NCI-H1436 treated with DMSO at 0.1 percent for 48 hours (cell line): ENCODE measurements at places on chromosomes 2 and 18.

DNA sequence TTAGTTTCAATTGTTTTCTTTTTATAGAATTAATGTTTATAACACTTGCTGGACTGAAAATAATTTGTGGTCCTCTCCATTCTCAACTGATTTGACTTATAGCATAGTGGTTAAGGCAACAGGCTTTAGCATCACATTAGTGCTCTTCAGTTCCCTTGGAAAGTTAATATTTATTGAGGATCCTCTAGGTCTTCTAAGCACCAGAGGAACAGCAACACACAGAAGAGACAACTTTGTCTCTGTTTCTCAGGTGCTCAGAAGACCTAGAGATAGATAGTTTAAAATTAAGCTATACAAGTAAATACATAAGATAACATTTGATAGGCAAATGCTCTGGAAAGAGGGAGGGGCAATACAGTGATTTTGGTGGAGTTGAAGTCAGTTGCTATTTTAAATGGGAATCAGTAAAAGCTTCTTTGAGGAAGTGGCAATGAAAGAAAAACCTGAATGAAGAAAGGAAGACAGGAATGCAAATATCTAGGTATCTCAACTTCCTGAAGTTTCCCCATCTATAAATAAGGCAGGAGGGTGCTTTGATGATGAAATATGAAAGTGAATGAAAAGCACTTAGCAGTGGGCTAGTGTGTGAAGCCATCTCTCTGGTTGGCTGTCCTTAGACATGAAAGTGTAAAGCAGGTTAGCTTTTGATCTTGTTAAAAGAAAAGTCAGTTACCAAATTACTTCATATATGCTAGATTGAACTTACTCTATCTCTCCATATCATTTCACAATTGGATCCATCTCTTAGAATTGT lies 7.9 kb downstream of the NEUROD1 start:
- DNase-seq: no peak

DNA sequence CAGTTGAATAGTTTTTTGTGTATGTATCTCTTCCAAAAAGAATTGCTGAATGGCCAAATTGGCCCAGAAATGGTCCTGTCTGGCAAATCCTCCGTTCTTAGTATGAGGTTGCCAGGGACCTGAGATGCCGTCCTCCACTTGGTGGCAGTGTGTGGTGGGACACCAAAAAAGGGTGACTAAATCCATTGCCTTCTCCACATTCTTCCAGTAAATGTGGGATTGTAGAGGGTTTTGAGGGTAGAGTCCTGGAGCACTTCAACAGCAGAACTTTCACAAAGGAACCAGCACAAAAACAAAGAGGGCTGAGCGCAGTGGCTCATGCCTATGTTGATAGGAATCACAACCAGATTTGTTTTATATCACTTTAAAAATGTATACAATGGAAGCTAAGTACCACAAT lies 199.9 kb downstream of the BCL2 start:
- no peak for DNase-seq

DNA sequence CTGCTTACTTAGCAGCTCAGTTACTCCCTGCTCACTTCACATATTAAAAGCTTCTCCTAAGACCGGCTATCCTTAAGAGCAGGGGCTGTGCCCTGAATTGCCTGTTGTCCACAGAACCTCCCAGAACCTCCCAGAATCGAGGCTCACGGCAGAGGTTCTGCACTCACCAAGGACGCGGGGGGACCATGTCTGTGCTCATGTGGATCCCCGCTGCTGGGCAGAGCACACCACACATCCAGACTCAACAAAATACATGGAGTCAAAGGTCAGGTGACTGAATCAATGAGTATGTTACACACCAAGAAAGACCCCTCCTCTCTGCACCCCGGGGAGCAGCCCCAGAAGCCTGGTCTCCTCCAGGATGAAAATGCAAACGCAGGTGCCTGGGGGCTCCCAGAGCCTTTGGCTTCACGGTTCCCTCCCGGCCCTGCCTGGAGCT lies 149.0 kb downstream of the MBP start:
- DNase-seq: no peak

GRCh38 chr2:231418820-231419640 lies 23.5 kb downstream of the B3GNT7 start:
- DNase-seq: no peak

DNA sequence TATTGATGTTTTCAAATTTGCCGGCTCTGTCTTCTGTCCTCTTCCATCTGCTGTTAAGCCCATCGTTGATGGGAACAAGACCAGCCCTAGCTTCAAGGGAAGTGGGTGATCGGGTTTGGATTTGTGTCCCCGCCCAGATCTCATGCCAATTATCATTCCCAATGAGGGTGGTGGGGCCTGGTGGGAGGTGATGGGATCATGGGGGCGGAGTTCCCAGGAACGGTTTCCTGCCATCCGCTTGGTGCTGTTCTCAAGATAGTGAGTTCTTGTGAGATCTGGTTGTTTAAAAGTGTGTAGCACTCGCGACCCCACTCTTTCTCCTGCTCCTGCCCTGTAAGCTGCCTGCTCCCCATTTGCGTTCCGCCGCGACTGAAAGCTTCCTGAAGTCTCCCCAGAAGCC lies 9.5 kb downstream of the ASB18 start:
- no peak for DNase-seq

DNA sequence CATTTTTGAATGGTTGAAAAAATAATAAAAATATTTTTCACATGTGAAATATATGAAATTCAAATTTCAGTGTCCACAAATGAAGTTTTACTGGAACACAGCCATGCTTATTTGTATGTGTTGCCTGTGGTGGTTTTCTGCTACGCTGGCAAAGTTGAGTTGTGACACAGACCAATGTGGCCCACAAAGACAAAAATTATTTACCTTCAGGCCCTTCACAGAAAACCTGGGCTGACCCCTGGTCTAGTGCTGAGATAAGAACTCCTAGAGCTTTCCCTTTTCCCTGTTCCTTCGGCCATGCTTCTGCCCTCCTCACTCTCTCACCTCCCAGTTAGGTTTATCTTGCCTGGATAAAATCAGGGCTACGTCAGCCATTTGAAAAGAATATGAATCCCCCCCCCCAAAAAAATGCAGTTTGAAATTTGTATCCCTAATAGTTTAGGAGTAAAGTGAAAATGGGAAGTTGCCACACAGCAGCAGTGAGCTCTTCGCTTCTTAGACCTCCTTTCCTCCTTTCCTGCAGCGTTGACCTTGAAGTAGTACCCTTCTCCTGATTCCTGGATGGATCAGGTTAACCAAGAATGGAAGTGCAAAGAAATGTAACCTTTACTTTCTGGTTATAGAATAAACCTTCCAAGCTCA lies 91.0 kb downstream of the LIMS1 start:
- DNase-seq: no peak

DNA sequence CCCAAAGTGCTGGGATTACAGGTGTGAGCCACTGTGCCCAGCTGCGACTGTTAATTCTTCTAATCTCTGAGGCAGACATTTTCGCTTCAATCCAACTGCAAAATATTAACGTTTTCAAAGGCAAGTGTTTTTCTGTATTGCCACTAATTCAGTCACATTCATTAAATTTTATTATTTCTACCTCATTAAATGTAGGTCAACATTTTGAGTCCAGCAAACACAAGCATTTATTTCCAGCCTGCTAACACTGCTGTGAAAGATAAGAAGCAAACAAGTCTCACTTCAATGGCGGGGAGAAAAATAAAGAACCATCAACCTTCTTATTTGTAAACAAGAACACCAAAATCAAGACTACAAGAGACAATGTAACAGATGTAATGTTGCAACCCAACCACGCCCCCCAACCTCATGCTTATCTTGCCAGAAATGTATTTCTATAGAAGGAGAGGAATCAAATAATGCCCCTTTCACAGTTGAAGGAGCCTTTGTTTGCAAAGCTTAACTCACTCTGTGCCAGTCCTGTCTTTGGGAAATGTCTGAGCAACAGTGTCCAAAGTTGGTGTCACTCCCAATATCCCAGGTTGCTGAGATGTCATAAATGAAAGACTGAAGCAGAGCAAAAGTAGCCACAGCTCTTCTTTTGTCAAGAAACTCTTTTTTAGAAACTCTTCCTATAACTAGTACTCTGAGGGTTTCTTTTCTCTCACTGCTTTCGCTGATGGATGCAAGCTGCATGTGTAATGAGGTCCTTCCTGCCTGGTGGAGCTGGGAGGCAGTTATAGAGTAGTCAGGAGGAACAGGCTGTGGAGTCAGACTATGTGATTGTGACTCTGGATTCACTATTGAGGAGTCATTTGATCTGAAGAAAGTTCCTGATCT lies 8.6 kb downstream of the DOCK10 start:
- no peak for DNase-seq

- DNase-seq: no peak
Measured at GRCh38 chr2:236662231-236663185, 92.9 kb downstream of the ACKR3 start.

GRCh38 chr2:43065871-43066270 lies 160.5 kb downstream of the ZFP36L2 start:
- no peak for DNase-seq

DNA sequence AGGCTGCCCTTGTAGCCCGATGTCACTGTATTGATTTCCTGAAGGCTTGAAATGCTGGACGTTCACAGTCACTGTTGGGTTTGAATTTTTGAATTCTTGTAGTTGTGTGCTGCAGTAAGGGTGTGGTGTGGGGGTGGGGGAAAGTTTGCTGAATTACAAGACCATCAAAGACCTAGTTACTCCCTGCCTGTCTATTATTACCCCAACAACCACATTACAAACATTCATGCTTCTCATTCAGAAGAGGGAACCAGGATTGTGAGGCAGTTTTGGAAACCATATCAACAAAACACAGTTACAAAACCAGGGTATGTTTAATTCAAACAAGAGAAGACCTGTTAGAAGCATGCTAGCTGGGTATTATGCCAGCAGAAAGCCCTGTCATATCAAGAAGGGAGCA lies 85.8 kb downstream of the CLHC1 start:
- DNase-seq: no peak

DNA sequence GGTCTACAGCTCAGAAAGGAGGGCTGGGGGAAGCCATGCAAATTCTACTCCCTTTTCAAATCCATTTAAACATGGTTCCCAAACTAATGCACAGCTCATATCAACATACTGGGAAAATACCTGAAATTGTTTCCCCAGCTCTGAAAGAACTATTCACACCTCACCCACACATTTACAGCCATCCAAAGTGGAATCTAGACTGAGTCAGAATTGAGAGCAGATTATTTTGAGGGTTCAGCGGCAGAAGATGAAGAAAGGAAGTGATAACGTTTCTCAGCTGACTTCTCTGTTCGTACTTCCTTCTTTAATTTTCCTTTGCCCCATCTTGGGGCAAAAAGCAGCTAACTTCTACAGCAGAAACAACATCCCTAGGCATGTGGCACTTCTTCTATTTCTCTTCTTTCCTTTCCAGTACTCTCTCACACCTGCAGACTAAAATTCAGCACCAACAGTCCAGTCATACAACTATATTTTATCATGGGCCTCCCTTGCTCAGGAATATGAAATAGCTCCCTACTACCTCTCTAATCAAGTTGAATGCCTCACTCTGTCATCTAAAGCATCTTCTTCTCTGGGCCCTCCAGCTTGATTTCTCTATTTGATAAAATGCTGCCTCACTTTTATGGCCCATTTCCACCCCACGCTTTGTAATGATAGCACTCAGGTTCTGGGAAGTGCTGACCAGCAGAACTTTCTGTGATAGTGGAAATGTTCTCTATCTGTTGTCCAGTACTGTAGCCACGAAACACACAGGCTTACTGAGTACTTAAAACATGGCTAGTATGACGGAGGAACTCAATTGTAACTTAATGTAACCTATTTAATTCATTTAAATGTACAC lies 35.9 kb downstream of the ARHGAP25 start:
- DNase-seq: no peak

DNA sequence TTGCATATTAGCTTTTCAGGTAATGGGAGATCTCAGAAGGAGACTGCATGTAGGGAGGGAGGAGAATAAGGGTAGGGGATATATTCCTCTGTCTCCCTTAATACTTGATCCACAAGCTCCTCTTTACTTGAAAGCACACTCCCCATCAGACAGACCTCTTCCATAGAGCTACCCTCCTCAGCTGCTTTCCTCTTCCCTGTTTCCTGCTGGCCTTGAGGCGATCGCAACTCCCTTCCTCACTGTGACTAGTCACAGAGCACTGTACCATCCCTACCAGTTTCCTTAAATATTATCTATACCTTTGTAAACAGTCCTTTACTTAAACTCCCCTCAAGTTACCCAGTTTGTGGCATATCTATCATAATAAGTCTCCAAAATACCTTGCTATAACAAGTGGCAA lies 10.9 kb downstream of the ROCK1 start:
- no peak for DNase-seq

DNA sequence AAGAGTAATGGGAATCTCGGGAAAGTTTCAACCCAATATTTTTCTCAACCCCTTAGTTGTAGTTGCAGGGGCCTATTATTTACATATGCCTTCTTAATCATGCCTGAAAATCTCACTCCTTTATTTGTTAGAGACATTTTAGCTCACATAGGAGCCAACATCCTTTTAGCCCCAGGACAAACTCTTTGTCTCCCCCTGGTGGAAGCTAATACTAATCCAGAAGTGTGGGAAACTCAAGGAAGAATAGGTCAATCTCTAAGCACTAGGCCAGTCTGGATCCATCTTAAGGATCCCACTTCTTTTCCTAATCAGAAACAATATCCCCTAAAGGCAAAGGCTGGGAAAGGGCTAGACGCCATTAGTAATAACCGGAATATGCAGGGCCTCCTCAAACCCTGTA lies 550.9 kb upstream of the PKDCC start:
- no peak for DNase-seq

DNA sequence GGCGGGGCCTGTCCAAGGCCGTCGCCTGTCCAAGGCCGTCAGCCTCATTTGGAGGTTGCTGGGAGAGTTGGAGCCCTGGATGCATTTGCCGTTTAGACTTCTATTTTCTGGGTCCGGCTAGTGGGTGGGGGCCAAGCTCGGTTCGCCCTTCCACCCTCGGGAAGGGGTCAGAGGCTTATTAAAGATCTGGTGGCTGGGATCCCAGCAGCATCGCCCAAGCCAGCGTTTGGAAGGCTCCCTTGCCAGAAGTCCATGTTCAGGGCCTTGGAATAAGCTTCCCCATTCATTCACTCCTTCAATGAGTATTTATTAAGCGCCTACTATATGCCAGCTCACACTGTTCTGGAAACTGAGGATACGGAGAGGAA lies 516 bp upstream of the DOCK10 start:
- no peak for DNase-seq

GRCh38 chr2:164560181-164560792 lies 61.0 kb downstream of the GRB14 start:
- no peak for DNase-seq

- DNase-seq: no peak
Measured at GRCh38 chr2:48515513-48515985, 14.4 kb upstream of the STON1 start.

- no peak for DNase-seq
Measured at GRCh38 chr18:48634491-48634890, 95.7 kb downstream of the CTIF start.

GRCh38 chr2:206876216-206876860 lies 63.0 kb upstream of the CPO start:
- DNase-seq: no peak

GRCh38 chr2:83613178-83613577 lies 845.9 kb downstream of the SUCLG1 start:
- DNase-seq: no peak

- no peak for DNase-seq
Measured at GRCh38 chr2:73142937-73143336, 30.2 kb upstream of the RAB11FIP5 start.

GRCh38 chr2:177296040-177296439 lies 31.5 kb upstream of the NFE2L2 start:
- no peak for DNase-seq
